Activated CD4-positive, alpha-beta T cell treated with anti-CD3 and anti-CD28 coated beads, Interleukin-2, amount 50 U/mL, for 24 hours (primary cell): ENCODE measurements at places on chromosomes 11 and 22.

- DNase-seq: no peak
Measured at GRCh38 chr11:3162410-3163240, 2.5 kb downstream of the OSBPL5 start.

GRCh38 chr11:132742929-132743328, 789.4 kb downstream of the OPCML start:
- no peak for DNase-seq

- no peak for DNase-seq
Measured at GRCh38 chr22:19244600-19245352, 46.7 kb downstream of the CLTCL1 start.

DNA sequence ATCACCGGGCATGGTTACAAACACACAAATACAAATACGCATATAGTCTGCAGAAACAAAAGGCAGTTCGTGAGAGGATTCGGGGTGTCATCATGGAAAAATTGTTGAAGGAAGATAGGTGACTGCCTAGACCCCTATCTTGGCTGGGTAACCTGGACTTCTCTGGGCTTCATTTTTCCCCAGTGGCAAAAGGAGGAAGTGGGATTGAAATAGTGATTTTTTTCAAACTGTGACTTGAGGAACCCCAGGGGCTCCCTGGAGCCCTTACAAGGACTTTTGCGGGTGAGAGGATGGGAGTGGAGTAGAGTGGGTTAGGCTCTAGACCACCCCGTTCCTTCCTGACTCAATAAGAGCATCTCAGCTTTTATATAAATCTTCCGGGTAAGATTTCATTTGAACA, 1.0 kb upstream of the ELF5 start:
- DNase-seq: no peak

GRCh38 chr11:129191649-129192048, 476 bp downstream of the ARHGAP32 start:
- DNase-seq: no peak

- DNase-seq: no peak
Measured at GRCh38 chr11:102251423-102251822, 65.9 kb upstream of the BIRC3 start.
